Stimulated activated CD8-positive, alpha-beta memory T cell treated with anti-CD3 and anti-CD28 coated beads, Interleukin-4, amount 100 ng/mL, for 4 hours (primary cell): ENCODE measurements at places on chromosomes 1 and 21.

GRCh38 chr1:30379684-30380624 lies 343.4 kb downstream of the MATN1 start:
- no peak for DNase-seq

DNA sequence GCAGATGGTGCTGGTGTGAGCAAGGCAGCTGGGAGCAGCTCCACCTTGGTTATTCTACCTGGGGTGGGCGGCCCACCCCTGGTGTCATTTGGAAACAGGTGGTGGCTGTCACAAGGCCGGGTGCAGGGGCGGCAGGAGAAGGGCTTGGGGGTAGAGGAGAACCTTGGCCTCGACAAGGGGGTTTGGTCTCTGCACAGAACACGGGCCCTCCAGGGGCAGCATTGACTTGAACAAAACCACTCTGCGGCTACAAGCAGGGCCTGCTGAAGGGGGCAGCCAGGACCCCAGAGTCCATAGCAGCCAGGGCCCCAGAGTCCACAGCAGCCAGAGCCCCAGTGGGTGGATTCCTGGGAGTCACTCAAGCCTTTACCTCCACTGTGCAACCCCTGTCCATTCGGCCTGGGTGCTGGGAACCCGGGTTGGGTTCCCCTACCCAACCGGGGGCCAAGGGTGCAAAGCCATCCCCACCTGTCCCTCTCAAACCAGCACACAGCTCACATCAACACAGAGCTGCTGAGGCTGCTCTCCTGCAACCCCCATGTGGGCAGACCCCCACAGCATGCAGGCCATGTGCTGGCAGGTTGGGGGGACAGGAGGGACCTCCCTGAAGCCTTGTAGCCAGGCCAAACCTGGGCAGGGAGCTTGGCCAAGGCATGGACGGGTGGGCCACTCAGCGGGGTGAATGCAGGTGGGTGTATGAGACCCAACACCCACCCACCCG lies 7.7 kb downstream of the TRIM11 start:
- DNase-seq: no peak

DNA sequence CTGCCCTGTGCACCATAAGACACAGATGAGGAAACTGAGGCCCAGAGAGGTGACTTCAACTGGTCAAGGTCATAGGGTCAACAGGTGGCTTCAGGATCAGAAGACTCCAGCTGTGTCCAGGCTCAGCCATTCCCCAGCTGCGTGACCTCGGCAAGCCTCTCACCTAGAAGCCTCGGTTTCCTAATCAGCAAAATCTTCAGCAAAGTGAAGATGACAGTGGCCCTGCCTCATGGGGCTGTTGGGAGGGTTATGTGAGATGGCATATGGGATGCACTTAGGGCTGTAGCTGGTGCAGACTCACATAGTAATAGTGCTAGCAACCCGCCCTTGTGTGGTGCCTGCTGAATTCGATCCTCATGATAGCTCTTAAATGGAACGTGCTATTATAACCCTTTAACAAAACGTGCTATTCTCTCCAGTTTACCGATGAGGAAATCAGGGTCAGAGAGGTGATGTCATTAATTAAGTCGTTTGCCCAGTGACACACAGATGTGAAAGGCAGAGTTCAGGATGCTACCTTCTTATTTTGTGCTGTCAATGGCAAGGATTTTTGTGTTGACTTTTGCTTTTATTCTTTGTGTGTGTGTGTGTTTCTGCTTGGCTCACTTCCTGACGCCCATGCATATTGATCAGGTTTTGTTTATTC lies 472.9 kb downstream of the MATN1 start:
- no peak for DNase-seq

GRCh38 chr1:156859523-156860112 lies 701 bp upstream of the INSRR start:
- no peak for DNase-seq

DNA sequence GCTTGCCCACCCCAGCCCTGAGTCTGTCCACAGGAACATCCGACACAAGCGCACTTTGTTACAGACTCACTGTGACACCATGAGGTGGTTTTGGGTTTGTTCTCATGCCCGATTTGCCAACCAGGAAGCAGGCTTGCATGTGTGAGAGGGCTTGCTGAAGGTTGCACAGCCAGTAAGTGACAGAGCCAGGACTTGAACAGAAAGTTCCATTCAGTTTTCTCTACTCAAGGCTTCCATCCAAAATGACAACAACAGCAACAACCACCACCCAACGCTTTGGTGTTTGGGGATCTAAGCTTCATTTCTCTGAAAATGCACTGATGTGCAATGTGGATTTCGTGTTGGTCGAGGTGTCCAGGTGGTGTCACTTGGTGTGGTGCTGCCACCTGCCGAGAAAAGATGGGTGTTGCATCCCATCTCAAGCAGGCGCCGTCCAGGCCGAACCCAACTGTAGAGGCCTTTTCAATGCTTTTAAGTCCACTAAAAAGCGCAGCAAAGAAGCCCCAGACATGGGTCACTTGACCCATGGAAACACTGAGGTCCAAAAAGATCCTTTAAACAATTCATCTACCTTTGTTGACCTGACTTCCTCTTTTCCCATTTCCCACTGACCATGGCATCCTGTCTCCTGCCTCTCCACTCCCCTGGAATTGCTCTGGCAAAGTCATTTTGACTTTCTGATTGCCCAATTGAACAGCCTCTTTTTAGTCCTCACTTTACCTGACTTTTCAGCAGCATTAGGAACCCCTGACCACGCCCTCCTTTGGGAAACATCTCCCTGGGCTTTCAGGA lies 12.2 kb downstream of the CITED4 start:
- peak; percentile 40 for DNase-seq

DNA sequence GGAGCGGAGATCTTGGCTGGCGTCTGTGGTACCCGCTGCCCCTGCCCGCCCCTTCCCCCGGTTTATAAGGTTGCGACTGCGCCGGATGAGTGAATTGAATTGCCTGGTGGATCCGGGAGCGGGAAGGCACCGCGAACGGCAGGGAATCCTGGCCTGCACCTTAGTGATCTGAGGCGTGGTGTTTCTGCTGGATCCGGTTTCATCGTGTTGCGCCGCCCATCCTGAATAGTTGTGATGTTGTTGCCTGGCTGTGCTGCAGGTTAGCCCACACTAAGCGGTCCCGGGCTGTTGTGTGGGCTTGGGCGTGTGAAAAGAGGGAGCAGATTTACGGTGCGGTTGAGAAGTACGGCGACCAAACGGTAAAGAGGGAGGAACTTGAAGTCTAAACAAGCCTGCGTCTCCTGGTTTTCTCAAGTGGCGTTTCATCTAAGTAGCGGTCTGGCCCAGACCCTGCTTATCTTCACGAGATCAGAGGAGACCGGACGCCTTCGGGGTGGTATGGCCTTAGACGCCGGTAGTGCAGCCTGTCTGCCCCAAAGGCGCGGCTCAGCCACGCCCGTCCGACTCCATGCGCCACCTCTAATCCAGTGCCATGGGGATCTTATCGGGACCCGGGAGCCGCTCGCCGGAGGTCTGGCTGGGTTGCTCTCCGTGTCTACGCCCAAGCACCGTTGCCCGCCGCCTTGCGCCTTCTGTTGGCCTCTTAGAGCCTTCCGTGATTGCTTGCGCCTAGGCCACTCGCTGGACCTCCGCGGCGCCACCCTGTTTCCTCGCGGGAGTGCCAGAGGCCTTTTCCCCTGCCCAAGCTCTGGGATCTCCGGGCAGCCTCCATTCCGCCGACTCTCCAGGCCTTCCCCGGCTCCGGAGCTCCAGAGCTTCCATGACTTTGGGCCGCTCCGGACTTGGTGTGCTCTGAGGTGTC lies 87.5 kb upstream of the RHOU start:
- DNase-seq: no peak

- peak; percentile 2 for DNase-seq
Observed at GRCh38 chr21:33478935-33479678, 667 bp downstream of the TMEM50B start.

- no peak for DNase-seq
Observed at GRCh38 chr1:51997974-51998382, 7.5 kb upstream of the RAB3B start.

DNA sequence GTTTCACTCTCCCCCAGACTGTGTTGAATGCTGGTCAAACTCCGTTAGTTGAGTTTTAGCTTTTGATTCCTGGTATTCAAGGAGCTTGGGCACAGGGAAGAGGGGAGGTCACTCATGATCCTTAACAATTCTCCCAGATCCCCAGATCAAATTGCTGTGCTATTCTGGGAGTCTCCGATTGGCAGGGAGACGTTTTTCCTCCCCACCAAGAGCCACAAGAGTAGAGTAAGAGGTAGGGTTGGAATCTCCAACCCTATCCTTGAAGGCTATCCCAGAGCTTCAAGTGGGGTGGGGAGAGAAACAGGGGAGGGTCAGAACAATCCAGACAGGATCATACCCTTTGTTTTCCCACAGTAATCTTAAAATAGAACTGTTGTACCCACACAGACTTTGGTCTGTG lies 576 bp upstream of the TPM3 start:
- no peak for DNase-seq

GRCh38 chr1:184940226-184940625 lies 34.1 kb downstream of the NIBAN1 start:
- no peak for DNase-seq

DNA sequence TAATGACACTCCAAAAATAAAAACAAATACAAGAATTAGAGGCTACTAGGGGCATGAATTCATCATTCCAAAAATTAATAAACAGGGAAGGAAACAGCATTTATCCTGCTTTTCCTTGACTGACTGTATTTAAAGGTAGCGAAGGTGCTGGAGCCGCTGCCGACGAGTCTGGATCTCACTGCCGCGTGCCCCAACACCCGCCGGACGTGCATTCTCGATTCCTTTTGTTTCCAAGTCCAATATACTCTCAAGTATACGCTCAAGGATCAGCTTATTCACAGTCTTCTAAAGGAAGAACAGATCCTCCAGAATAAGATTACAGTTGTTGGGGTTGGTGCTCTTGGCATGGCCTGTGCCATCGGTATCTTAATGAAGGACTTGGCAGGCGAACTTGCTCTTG lies 88.2 kb upstream of the GNG4 start:
- DNase-seq: no peak

GRCh38 chr1:104671684-104672353 lies 922.1 kb downstream of the AMY1C start:
- DNase-seq: no peak

- DNase-seq: no peak
Observed at GRCh38 chr1:226772446-226773139, 33.5 kb upstream of the ITPKB start.

DNA sequence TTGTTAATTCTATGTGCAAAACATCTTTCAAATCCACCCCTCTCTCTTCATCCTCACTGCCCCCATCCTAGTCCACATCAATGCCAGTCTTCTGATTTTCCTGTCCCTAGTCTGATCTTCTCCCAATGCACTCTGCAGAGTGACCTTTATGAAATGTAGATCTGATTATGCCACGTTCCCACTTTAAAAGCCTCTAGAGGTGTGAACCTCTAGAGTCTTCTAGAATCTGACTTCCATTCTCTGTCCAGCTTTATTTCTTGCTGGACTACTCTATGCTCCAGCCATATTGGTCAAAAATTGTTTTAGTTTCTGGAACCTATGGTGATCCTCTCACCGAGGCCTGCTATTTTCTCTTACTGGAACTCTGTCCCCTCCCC lies 32.5 kb downstream of the ZNF648 start:
- DNase-seq: no peak

- no peak for DNase-seq
Observed at GRCh38 chr1:101235216-101235695, 1.6 kb upstream of the S1PR1 start.

- DNase-seq: no peak
Observed at GRCh38 chr1:37255136-37255795, 219.1 kb upstream of the ZC3H12A start.

- no peak for DNase-seq
Observed at GRCh38 chr1:161398900-161399256, 31.2 kb upstream of the CFAP126 start.

DNA sequence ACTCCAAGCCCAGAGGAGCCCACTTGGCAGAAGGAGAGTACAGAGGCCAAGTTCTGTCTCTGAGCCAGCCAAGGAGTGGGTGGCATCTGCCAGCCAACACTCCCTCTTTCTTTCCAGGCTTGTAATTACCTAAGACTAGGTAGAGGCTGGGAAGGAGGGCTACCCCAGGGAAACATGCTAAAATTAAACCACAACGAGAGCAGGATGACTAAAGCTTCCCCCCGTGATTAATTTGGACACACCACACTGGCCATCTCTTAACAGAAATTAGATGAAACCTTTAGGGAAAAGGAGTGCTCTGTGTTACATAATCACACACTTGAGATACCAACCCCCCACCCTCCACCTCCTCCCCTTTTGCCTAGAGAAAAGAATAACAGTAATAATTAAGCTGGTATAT lies 102.1 kb upstream of the ZC3H12A start:
- no peak for DNase-seq

- DNase-seq: no peak
Observed at GRCh38 chr1:23634840-23635651, 56.6 kb upstream of the RPL11 start.

GRCh38 chr1:41363591-41364320 lies 2.5 kb downstream of the FOXO6 start:
- no peak for DNase-seq

DNA sequence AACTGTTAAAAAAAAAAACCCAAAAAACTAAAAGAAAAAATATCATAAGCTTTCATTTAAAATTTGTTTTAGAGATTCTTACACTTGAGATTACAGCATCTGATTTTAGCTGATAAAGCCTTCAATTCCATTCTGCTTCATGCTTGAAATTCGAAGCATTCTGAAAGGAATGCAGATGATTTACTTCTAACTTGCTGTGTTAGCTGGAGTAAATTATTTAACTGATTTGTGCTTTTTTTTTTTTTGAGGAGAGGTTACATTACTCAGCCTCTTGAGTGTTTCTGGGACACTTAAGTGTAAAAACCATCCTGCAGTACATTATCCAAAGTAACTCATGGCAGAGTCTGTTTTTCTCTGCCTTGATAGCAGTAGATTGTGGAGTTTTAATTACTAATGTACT lies 4.5 kb upstream of the TRIM67 start:
- no peak for DNase-seq

DNA sequence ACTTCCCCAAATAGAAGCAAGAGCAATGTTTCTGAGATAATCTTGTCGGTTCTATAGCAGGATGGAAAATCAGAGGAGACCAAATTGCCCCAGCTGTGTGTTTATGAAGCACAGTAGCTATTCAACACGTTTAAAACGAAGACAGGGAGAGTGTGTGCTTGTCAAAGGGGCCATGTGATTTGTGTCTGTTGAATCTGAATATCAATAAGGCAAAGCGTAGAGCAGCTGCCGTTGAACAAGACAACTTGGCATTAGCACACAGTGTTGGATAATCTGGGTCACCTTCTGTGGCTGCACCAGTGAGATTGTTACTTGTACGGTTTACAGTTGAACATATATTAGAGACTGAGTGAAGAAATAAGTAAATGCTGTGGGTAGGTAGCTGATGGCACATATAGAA lies 1.0 kb downstream of the CRB1 start:
- no peak for DNase-seq

GRCh38 chr1:217498209-217498608 lies 132.7 kb downstream of the GPATCH2 start:
- no peak for DNase-seq

DNA sequence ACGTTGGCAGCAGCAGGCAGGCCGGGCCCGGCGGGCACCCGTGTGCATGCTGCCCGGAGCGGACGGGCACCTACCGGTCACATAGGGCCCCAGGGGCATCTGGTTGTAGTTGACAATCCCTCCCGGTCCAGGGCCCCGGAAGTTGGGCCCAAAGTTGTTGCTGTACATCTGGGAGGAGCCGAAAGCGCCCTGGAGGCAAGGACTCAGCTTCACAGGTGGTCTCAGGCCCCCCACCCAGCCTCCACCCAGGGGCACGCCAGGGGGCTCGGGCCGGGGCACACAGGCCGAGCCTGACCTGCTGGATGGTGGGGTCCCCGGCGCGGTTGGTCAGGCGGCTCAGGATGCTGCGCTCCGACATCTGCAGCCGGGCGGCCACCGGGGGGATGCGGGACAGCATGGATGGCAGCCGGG lies 60.6 kb downstream of the KCNAB2 start:
- no peak for DNase-seq
